ENCODE measurements at places on chromosomes 13 and 19.

DNA sequence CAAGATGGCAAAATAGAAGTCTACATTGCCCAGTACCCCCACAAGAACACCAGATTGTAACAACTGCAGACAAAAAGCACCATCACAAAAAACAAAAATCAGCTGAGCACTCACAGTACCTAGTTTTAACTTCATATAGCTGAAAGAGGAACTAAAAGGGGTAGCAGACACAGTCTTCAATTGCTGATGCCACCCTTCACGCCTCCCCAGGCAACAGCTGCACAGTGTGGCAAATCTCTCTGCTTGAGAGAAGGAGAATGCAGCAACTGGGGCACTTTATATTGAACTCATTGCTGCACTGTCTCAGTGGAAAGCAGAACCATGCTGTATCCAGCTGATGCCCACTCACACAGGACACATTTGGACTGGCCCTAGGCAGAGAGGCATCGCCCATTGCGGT lies 2714.5 kb upstream of the PCDH20 start:
- no peak for DNase-seq

GRCh38 chr19:35098413-35099049 lies 17.1 kb upstream of the FXYD3 start:
- no peak for DNase-seq

DNA sequence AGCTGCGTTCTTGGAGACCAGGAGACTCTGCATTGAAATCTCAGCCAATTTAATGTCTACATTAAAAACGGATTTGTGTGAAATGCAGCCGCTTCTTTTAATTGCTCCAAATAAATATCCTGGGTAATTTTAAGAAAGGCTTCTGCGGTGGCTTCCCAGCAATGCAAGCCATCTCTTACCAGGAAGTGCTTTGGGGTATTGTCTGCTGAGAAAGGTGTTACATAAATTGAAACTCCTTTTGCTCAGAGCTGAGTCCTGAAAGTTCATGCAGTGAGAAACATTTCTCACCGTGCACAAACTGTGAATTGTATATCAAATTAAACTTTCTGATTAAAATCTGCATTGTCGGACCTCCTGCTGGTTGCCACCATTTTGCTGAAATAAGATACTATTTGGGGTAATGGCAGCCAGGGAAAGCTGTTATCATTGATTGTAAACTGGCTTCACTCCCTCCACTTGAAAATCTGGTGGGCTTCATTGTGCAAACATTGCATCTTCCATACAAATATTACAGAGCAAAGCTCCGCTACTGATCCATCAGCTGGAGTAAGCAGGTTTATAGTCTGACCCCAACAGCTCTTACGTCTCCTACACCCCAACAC lies 59.5 kb downstream of the ZIC5 start:
- no peak for DNase-seq

GRCh38 chr13:27905650-27906049 lies 14.2 kb upstream of the PDX1 start:
- DNase-seq, result no peak

DNA sequence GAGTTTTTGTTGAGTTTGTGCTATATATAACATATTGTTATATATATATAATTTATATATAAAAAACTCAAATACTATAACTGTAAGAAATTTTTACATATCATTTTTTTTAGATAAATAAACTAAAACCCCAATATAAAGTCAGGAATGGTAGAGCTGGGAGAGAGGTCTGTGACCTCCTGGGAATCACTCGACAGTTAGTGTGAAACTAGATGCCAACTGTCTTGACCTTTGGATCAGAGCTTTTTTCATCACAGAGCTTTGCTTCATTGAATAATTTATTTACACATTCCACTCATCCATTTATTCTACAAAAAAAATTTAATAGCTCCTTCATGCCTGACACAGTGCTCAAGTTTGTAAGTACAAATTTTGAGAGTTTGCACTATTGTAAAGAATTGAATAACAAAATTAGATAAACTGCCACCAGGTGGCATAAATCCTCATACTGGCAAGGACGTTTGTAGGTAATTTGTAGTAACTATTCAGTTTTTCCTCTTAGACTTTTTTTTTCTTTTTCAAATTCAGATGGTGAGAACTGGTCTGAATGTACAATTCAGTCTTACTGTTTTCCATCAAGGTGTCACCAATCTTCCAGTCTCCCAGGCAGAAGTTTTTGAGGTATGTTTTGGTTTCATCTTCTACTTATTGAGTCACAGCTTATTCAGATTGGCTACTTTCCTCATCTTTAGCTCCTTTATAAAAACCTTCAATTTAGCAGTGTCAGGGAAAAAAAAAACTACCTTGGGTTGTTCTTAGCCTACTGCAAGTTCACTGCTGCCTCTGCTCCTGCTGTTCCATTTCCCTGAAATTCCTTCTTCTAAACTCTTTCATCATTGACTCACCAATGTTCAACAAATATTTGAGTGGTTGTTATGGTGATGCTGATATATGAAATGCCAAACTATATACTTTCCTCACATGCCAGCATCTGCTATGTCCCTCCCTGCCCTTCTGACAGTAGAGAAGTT lies 28.7 kb downstream of the LACC1 start:
- DNase-seq, result no peak

- DNase-seq, result no peak
Measured at GRCh38 chr13:98480915-98481877, 95.7 kb downstream of the STK24 start.

DNA sequence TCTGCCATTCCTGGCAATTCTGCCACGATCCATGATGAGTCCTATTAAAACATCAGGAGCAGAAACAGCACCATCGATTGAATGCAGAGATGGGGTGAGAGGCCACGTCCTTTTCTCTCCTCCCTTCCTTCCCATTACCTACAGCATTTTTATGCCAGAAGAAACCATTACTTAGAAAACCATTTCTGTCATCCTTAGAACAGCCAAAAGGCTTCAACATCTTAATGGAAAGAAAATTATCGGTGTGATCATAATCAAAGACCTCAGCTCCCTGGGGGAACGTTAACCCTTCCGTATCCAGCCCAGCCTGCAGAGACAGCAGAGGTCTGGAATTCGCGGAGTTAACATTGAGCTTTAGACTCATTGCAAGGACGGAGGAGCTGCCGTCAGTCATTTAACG lies 56.0 kb upstream of the SIAH3 start:
- DNase-seq, result no peak

DNA sequence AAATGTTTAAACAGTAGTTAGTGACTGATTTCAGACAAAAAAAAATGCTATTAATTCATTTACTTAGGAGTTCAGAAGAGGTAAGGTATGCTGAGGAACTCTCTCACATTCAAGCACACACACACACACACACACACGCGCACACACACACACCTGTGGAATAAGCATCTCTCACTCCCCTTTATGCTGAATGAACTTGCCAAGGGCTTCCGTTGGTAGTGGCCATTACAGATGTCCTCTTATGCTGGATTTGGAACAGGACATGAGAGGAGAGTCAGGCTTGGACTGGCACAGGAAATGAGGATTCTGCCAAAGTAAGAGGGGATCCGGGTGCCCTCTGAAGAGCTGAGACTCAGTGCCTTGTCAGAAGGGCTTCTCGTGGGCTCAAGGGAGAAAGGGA lies 463.4 kb upstream of the MIR17HG start:
- DNase-seq, result no peak

- DNase-seq, result no peak
Measured at GRCh38 chr19:50266896-50267295, 62.3 kb downstream of the KCNC3 start.

- DNase-seq, result no peak
Measured at GRCh38 chr13:23985839-23986238, 88.5 kb upstream of the C1QTNF9B start.

GRCh38 chr13:111789420-111789819 lies 277.5 kb upstream of the SOX1 start:
- no peak for DNase-seq

- peak; percentile 74 for DNase-seq
Measured at GRCh38 chr19:1856698-1857603, 6.4 kb downstream of the KLF16 start.

- DNase-seq, result no peak
Measured at GRCh38 chr19:20325151-20325550, 158.1 kb downstream of the ZNF486 start.

GRCh38 chr13:112198396-112199010 lies 131.6 kb downstream of the SOX1 start:
- no peak for DNase-seq

DNA sequence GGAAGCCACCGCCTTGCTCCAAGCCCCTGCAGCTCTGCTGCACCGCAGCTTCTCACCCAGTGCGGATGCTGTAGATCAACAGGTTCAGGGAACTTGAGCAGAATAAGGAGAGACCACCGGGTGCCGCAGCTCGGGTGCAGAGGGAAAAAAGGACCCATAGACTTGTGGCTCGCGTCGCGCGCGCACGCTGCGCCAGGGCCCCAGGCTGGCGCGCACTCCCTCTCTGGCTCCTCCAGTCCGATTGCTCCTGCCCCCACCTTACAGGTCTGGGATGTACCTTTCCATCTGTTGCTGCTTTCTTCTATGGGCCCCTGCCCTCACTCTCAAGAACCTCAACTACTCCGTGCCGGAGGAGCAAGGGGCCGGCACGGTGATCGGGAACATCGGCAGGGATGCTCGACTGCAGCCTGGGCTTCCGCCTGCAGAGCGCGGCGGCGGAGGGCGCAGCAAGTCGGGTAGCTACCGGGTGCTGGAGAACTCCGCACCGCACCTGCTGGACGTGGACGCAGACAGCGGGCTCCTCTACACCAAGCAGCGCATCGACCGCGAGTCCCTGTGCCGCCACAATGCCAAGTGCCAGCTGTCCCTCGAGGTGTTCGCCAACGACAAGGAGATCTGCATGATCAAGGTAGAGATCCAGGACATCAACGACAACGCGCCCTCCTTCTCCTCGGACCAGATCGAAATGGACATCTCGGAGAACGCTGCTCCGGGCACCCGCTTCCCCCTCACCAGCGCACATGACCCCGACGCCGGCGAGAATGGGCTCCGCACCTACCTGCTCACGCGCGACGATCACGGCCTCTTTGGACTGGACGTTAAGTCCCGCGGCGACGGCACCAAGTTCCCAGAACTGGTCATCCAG lies 964 bp downstream of the PCDH17 start:
- DNase-seq, result no peak

DNA sequence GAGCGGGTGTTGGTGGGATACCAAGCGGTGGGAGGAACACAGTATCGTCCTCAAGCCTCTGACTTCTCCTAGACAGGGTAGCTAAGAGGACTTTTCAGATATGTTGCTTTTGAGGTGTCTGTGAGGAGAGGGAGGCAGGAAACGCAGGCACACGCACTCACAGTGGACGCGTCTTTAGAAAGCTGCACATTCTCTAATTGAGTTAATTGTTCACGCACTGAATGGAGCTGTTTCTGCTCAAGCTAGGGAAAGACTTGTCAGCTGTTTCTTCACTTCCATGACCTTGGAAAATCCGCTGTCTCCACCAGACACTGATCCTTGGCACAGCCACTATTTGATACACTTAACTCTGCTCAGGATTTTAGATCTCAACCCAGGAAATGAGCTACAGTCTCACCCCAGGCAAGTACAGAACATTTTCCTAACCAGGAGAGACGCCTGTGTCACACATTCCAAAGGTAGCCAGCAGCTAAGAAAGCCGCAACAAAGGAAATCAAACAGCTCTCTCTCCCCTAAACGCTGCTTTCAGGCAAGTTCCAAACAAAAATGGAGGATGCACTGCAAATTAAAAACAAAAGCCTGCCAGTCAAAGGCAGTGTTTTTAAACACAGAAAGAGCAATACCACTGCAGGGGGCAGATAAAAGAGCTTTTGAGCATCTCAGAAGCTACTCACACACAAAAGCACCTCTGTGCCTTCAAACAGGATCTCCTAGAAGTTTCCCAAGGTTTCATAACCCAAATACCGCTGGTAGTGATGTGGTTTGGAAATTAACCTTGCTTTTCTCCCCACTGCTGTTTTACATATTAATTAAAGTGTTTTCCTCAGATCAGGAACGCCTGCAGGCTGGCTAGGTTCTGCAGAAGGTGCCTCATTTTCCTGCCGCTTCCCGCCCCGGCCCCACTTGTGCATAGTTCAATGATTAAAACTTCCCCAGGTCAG lies 57.3 kb downstream of the IRS2 start:
- no peak for DNase-seq

DNA sequence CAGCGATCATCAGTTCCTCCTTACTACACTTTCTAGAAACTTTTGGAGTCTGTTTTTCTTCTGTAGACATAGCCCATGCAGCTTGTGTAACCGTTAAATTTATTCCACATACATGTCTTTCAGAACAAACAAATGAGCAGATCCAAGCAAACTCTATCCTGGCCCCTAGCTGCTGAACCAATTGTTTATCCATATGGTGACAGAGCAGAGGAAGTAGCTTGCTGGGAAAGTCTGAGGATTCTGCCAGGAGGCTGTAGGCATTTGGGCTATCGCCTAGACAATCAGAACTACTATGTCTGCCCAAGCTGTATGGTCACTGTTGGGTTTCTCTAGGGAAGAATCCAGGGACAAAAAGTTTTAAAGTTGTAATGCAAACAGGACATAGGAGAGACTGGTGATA lies 343.7 kb downstream of the SPRY2 start:
- no peak for DNase-seq

DNA sequence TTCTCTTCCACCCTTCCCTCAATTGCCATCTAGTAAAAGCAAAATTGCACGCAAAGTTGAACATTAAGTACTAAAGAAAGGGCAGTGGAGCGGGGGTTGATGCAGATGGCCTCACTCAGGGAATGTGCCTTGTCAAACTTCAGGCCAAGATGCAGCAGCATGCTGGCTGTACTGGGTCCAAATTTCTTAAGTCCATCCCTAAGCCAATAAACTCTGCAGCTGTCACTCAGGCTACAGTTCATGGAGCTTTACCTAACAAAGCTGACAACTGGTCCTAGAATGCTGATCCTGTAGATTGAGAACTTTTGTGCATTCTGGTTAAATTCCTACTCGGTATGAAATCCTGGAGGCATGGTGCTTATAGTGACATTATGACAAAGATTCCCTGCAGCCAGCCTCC lies 88.4 kb downstream of the FOXO1 start:
- DNase-seq, result no peak

- no peak for DNase-seq
Measured at GRCh38 chr13:102466610-102467190, 64.9 kb upstream of the FGF14 start.

GRCh38 chr13:62924395-62924794 lies 1508.7 kb upstream of the PCDH20 start:
- no peak for DNase-seq

- DNase-seq, result no peak
Measured at GRCh38 chr19:29620931-29621351, 14.9 kb downstream of the POP4 start.

DNA sequence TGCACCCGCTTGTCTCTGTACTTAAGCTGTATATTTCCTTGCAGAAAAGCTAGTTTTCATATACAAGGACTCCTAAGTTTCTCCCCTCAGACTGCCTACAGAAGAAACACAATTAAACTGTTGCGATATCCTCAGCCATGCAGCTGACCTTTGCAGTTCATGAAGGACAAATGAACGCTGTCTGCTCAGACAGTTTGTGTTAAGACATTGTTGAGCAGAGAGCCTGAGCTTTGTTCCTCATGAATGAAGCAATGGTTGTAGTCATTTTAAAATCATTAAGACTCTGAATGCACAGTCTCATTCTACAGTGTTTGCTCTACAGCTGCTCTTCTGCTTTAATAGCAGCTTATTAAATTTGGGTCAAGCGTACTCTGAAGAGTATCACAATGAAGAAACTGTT lies 23.2 kb upstream of the MAB21L1 start:
- no peak for DNase-seq

All from CD4-positive, alpha-beta T cell treated with Interferon gamma for 1 hour (primary cell).